ENCODE measurements at places on chromosomes 3 and 15.

GRCh38 chr3:150783316-150783715 lies 20.3 kb upstream of the SIAH2 start:
- DNase-seq: no peak

- no peak for DNase-seq
These were observed 93.2 kb downstream of the ATP11B start for GRCh38 chr3:182886497-182886896.

GRCh38 chr3:124361566-124361965 lies 368.7 kb upstream of the UMPS start:
- no peak for DNase-seq

GRCh38 chr15:74835312-74835823 lies 7.6 kb downstream of the ULK3 start:
- no peak for DNase-seq
